ENCODE measurements at places on chromosomes 2 and 18. TPM values are rescaled to one million over a fixed set of nuclear protein-coding genes. Genes with fewer than 3 reads are reported as not detected.

REG1B gene
- total RNA-seq = not detected

SERPINB4 gene
- total RNA-seq = not detected

DNA sequence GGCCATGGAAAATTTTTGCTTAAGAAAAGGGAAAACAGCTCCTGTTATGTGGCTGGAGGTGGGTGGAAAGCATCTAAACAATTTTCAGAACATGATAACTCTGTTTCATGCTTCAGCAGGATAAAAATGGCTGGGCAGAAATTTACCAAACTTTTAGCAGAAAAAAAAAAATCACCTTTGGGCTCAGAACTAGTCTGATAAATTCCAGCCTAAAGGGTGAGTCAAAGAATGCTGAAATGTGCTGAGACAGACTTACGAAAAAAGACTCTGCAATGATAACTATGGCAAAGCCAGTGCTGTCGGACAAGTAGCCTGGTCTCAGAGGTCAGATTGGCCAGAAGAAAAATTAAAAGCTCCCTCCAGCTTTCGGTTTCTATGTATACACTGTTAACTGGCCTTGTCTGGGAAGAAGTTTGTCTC, 123.6 kb downstream of the LRATD1 start:
- DNase-seq = no peak

GRCh38 chr2:240812301-240812680, 7.7 kb downstream of the KIF1A start:
- DNase-seq = no peak

GRCh38 chr18:23732439-23732838, 43.2 kb downstream of the LAMA3 start:
- no peak for DNase-seq

- no peak for DNase-seq
These were observed 4.5 kb upstream of the SPC25 start for GRCh38 chr2:168894720-168895119.

GRCh38 chr18:12944709-12945108, 3.1 kb upstream of the SEH1L start:
- DNase-seq = peak; percentile 59

STPG4 gene
- not detected for total RNA-seq

DNA sequence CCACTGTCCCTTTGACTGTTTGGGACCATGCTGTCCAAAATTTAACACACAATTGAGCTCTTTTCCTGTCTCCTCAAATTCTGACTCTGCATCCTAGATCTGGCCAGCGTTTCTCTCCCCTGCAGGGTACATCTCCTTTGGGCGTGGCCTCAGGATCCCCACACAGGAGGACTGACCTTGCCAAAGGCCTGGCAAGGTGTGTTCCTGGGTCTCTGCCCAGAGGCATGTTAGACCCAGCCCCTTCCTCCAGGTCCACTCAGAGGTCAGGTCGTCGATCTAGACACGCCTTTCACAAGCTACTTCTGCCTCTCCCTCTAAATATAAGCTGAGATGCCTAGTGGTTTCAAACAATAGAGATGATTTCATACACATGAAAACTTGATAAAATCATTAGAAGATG, 45.4 kb upstream of the SMIM21 start:
- no peak for DNase-seq

DNA sequence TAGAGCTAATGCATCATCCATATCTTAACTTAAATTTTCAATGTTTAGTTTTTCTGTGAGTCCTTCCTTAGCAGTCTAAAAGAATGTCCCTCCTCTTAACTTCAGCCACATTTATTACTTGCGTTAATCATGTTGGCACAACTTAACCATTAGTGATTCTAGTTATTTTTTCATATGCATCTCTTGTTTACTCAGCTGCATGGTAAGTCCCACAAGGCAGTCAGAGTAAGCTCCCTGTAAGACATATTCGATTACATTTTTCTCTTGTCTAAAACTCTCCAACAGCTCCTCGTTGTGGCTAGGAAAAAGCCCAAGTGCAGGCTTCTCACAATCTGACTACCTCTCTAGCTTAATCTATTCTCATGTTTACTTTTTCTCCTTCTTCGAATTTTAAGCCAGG, 2045.3 kb upstream of the PIK3C3 start:
- DNase-seq = no peak

- DNase-seq = no peak
These were observed 385.5 kb downstream of the RND3 start for GRCh38 chr2:150101947-150102346.

CAPN14 gene
- 0.32 TPM for total RNA-seq

FBXO36 gene
- 0.65 TPM for total RNA-seq

GRCh38 chr2:239960929-239961661, 64.0 kb downstream of the NDUFA10 start:
- no peak for DNase-seq

CPSF3 gene
- total RNA-seq = 14.0 TPM

- no peak for DNase-seq
These were observed 21.3 kb downstream of the NOL10 start for GRCh38 chr2:10668402-10669012.

DNA sequence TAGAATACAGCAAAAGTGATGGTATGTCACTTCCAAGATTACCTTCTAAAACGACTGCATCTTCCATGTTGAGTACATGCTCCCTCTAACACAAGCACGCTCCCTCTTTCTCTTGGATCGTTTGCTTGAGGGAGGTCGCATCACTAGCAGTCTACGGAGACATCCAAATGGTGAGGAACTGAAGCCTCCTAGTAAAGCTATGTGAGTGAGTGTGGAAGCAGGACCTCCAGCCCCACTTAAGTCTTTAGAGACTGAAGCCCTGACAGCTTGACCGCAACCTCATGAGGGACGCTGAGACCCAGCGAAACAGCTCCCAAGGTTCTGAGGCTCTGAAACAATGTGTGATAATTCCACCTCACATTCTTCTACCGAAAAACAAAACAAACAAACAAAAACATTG, 486.7 kb upstream of the GCFC2 start:
- no peak for DNase-seq

- no peak for DNase-seq
These were observed 18.2 kb upstream of the ACSL3 start for GRCh38 chr2:222842491-222843174.

DNA sequence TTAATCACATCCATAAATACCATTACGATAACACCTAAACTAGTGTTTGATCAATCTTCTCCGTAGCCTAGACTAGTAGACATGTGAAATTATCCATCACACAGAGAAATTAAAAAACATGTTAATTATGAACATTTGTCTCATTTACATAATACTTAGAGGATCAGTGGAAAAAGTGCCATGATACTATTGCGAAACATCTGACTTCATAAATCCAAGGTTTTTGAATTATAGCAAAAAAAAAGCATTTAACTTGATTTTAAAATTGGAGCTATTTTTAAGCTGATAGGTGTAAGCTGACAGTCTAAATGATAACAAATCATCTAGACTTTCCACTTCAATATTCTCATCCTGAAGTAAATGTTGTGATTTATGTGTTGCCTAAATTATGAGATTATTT, 51.6 kb downstream of the CBLN2 start:
- DNase-seq = no peak

DNA sequence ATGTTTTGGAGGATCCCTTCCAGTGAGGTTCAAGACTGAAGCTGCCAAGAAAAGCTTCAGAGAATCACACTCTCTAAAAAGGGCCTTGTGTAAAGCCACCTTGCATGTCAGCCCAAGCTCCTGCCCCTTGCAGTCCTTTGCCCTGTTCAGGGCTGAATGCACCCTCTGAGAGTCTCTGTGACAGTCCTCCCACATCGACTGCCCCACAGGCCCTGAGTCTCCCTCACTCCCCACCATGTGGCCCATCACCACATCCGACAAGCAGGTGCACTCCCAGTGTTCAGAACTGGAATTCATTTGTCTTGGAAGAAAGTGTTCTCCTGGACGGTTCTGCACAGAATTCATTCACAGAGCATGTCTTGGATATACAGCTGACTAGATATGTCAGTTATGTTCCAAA, 31.0 kb downstream of the BCL11A start:
- DNase-seq = no peak

SPR gene
- 53.9 TPM for total RNA-seq

SLC9A4 gene
- total RNA-seq = not detected

FAM136A gene
- 23.3 TPM for total RNA-seq

- no peak for DNase-seq
These were observed 46.3 kb downstream of the TMEM247 start for GRCh38 chr2:46525522-46526155.

SF3B1 gene
- 117 TPM for total RNA-seq

PLA2R1 gene
- total RNA-seq = 3.0 TPM

- peak; percentile 84 for DNase-seq
These were observed 31.4 kb upstream of the YPEL5 start for GRCh38 chr2:30115141-30115980.

DNA sequence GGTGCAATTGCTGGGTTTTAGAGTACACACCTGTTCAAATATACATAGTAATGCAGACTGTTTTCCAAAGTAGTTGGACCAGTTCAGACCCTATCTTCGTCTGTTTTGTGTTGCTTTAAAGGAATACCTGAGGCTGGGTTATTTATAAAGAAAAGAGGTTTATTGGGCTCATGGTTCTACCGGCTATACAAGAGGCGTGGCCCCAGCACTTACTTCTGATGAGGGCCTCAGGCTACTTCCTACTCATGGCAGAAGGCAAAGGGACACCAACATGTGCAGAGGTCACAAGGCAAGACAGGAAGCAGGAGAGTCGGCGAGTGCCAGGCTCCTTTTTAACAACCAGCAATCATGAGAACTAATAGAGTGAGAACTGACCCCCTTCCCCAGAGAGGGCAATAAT, 21.9 kb upstream of the EMILIN2 start:
- DNase-seq = no peak

GRCh38 chr2:168136392-168136977, 110.9 kb downstream of the STK39 start:
- no peak for DNase-seq

- no peak for DNase-seq
These were observed 9.3 kb upstream of the SNORC start for GRCh38 chr2:232860593-232861241.

FBXO15 gene
- total RNA-seq = not detected

- no peak for DNase-seq
These were observed 88.5 kb downstream of the SOCS6 start for GRCh38 chr18:70377317-70377799.

DNA sequence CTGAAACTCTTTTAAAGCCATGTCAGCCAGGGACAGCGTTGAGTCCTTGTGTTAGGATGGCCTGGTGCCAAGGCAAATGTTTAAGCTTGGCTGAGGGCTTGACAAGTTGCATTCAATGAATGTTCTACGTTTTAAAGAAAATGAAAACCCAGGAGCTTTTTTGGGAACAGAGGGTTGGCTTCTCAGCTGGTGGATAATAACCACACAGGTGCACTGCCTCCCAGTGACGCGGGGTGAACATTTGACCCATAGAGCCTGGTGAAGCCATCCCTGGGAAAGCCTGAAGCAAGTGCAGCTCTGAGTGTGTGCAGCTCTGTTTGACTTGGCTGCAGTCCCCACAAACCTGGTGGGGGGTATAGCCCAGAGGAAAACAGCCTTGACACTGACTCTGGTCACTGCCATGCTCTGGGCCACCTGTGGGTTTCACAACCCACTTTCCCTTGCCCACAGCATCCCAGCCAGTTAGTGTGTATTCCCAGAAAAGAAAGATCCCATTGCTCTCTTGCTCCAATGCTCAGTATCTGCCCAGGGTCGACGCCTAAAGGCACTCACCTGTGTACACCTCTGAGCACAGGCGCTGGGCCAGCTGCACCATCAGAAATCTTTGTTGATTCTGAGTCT, 874.9 kb downstream of the RNF144A start:
- DNase-seq = no peak

GRCh38 chr2:37622450-37623100, 48.9 kb downstream of the CDC42EP3 start:
- no peak for DNase-seq

DNA sequence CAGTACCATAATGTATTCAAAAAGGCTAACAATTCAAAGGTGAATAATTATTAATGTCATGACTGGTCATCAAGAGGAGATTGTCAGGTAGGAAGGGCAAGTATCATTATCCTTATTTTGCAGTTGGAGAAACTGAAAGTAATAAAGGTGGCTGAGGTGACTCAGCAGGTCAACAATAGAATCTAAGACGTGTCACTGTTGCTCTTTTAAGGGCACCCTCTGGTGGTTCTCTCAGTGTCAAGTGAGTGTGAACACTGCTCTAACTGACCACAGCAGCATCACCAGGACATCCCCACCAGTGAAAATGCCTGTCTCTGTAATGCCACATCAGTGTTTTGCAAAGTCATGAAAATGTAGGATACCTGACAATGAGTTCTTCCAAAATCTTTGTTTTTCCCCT, 69.7 kb downstream of the DCC start:
- no peak for DNase-seq

DNA sequence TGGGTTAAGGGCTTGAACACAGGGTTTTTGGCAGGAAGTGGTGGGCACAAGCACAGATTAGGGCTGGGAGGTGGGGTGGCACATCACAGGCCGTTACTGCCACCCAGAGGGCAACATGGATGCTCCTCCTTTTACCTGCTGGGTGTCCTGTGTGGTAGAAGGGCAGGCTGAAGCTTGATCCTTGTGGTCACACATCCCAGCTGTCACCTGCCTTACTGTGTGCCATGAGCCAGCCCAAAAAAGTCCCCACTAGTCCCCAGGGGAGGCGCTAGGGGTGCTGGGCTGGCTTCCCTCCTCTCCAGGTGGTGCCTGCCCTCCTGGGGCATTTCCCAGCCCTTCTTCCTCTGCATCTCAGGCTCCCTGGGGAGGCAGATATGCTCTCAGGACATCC, 50.5 kb upstream of the ALPP start:
- DNase-seq = peak; percentile 21

DNA sequence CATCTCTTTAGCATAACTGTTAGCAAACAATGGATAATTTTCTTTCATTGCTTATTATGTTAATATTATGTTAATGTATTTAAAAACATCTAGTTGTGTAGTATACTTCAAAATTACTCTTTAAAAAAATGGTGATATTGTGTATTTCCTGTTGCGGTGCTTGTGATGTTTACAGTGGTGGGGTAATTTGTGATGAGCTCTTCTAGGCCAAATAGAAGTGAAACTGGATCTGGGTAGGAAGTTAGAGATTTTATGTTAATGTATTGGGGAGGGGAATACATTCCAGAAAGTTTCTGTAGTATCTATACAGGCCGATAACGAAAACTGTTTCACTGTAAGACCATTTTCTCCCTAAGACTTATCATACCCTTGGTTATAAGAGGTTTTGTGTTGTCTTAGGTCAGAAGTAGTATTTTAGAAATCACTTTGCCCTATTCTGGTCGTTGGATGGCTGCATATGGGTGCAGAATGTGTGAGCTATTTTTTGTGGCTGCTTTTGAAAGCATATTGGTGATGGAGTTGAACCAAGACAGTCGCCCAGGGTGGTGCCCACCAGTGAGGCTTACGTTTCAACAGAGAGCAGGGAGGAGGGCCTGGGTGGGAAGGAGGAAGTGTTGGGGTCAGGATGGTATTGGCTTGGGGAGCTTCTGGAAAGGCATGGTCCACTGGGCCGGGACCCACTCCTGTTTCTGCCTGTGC, 5.8 kb downstream of the TSHZ1 start:
- no peak for DNase-seq

Measured in Right ventricle myocardium superior (tissue), 1 donor.